ENCODE measurements at places on chromosomes 4 and X. TPM values are rescaled to one million over a fixed set of nuclear protein-coding genes. Genes with fewer than 3 reads are reported as not detected.

Gene RTL5
- 16.2 TPM for polyA plus RNA-seq

Gene IL9R
- polyA plus RNA-seq, result 0.05 TPM

Gene GCNA
- 0.98 TPM for polyA plus RNA-seq

Gene PRRG1
- polyA plus RNA-seq, result 8.3 TPM

Gene POU3F4
- not detected for polyA plus RNA-seq

Gene STS
- 3.8 TPM for polyA plus RNA-seq

Gene DGKK
- not detected for polyA plus RNA-seq

Gene NELFA
- 12.5 TPM for polyA plus RNA-seq

Gene BCLAF3
- 6.3 TPM for polyA plus RNA-seq

Gene DOCK11
- 3.6 TPM for polyA plus RNA-seq

Gene FSTL5
- polyA plus RNA-seq, result 0.05 TPM

Gene CCSER1
- polyA plus RNA-seq, result 1.1 TPM

Gene IQCM
- not detected for polyA plus RNA-seq

Gene MED14
- 12.1 TPM for polyA plus RNA-seq

Data from ovary (tissue), 10 donors.